ENCODE measurements at places on chromosomes 1 and 21.
A peak's percentile ranks its signal among the peaks of the same experiment; 100 is the strongest.

DNA sequence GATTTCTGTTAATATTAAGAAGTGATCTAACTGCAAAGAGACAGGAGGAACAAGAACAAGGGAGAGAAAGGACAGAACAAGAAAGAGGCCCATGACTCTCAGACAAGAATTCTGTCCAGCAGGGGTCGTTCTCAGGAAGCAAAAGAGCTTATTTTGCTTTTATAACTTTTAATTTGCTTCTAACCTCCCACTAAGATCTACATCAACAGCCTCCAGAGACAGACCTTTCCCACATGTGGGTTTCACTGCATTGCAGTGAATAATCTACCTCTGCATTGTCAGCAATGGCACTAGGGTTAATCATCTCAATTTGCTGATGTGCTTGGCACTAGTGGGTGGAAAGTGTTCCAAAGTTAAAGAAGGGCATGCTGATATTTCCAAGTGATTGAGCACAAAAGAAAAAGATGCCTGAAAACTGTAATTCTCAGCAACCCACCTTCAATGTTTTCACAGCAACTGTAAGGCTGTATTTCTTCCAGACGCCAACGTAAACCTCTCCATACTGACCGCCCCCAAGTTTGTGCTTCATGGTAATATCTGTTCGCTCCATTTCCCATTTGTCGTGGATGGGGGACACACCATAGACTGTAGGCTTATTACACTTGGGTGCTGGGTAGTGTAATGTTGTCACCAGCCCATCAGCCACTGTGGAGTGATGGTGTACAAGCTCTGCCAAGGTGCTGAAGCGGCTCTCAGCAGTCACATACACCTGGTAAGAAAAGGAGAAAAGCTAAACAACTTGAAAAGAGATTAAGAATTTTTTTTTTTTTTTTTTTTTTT is 39.5 kb downstream of the TOR3A start:
- DNase-seq, result peak; percentile 70

GRCh38 chr21:29182691-29183092 is 52.2 kb downstream of the MAP3K7CL start:
- DNase-seq, result no peak

DNA sequence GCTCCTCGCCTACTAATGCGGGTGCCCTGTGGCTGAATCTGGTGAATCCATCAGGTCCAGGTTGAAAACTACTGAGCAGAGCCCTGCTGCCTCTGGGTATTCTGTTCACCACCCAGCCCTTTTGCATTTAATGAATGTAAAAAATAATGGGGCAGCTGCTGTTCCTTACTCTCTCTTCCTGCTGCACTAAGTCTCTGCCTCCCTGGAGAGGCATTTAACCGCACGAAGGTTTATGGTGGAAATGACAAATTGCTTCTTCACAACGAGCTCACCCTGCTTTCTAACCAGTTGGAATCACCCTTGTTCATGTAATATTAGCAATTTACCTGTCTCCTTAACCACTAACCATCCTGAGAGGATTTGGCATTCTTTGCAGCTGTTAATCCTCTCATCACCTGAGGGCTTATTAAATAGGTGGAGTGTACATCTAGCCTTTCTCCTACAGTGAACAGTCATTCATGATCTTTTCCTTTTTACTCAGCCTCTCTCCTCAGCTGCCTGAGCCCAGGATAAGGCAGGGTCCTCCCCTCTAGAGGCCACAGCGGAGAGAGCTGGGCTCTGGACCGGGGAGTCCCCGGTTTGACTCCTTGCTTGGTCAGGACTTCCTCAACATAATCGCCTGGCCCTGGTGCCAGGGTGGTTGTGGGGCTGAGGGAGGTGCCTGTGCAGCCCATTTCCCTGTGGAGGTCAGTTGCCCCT is 97.6 kb downstream of the NOS1AP start:
- DNase-seq, result no peak

GRCh38 chr1:45924736-45925135 is 121.3 kb downstream of the MAST2 start:
- DNase-seq, result peak; percentile 27

GRCh38 chr1:1901641-1902294 is 10.9 kb upstream of the GNB1 start:
- DNase-seq, result no peak

DNA sequence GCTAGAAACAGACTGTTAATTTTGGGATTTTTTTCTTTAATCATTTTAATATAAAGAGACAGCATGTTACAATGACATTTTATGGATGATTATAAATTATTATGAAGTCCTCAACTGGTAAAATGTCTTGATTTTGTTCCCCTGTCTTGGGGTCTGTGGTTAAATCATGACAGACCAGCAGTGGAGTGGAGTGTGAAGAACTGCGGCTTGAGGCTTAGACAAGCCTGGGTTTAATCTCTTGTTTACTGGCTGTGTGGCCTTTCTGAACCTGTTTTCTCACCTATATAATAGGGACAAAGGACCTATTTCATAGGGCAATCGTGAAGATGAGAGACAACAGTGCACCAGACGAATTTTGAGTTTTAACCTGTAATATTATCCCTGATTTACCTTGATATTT is 1.8 kb upstream of the UMODL1 start:
- no peak for DNase-seq

GRCh38 chr1:151547119-151547899 is 7.2 kb downstream of the TUFT1 start:
- no peak for DNase-seq
